ENCODE measurements at places on chromosomes 4 and X. TPM values are rescaled to one million over a fixed set of nuclear protein-coding genes. Genes with fewer than 3 reads are reported as not detected.

Gene CCDC158
- 0.11 TPM for total RNA-seq

DNA sequence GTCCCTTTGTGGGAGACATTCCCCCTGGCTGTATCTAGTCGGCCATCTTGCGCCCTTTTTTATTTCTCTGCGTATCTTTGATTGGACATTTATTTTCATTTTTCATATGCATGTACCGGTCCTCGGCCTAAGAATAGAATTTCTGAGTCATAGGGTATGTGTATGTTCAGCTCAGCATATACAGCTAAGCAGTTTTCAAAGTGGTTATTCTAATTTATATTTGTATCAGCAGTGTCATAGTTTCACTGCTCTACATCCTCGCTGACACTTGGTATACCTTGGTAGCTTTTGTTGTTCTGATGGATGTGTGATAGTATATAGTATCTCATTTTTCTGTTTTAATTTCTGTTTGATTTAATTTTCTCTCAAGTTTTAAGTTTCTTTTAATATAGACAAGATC lies 38.7 kb downstream of the BEX3 start:
- DNase-seq: no peak

DNA sequence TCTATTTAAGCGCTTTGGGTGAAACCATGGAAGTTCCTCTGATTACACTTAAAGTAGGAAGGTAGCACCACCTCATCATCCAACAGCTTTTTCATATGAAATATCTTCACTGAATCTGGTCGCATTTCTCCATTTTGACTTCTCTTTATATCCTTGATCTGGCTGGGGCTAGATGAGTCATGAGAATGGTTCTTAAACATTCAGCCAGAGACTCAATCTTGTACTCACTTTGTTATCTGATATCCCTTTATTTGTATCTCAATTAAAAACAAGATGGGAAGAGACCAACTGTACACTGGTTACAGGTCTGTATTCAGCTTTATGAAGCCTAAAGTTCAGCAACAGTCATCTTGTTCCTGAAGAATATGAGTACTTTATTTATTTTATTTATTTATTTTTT lies 84.9 kb downstream of the CBLL2 start:
- no peak for DNase-seq

- no peak for DNase-seq
These were observed 19.5 kb upstream of the PACRGL start for GRCh38 chr4:20680736-20681135.

Gene EIF1AX
- 56.8 TPM for total RNA-seq

Gene WDR17
- total RNA-seq: 0.38 TPM

GRCh38 chrX:47327902-47328301 lies 42.5 kb upstream of the ZNF157 start:
- DNase-seq: no peak

DNA sequence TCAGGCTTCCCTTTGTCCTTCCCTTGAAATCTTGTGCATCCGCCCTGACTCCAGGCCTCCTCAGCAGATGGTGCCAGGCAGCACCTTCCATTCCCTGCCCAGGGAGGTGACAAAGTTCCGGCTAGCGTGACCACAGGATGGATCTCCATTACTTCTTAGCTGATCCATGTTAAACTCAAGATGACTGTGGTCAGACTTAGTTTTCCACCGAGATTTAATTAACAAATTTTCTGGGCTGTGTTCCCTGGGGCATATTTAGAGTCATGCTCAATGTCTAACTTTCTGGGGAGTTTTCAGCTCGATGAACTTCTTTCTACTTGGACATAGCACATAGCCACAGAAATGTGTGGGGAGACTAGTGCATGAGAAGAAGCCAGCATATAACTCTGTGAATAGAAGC lies 215.1 kb upstream of the SFRP2 start:
- DNase-seq: no peak

Gene TENM3
- total RNA-seq: 1.5 TPM

Gene TEC
- total RNA-seq: 1.9 TPM

GRCh38 chr4:145796346-145796745 lies 116.4 kb downstream of the C4orf51 start:
- DNase-seq: no peak

GRCh38 chr4:15771216-15772058 lies 6.7 kb upstream of the CD38 start:
- no peak for DNase-seq

DNA sequence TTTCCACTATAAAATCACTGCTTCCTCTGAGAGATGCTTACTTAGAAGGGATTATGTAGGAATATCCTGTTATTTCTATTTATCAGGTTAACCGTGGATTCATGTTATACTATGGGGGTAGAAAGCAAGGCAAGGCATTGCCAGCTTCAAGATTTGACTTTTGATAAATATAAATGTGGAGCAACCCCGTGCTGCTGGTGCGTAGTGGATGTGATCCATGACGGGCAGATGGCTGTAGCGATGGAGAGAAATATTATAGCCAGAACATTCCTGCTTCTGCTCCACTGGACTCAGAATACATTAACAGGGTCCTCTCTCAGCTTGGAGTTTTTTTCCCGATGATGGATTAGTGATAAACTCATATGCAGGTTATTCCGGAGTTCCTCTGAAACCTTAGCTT lies 157.6 kb downstream of the TENM3 start:
- no peak for DNase-seq

- no peak for DNase-seq
These were observed 379.5 kb upstream of the FGF13 start for GRCh38 chrX:139091066-139091465.

DNA sequence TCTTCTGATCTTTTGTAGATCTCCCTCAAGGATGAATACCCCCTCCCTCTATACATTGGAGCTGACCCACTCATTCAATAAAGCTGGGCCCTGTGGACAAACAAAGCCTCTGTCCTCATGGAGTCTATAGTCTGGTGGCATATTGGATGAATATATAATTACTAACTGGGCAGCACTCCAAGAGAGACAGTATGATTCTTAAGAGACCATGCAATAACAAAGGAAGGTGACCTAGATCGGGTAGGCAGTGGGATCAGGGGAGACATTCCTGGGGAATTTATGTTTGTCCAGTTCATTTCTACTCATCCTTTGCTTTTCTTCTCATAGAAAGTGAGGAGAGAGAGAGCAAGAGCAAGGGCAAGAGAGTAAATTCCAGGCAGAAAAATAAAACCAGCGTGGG lies 23.5 kb upstream of the CXCL13 start:
- DNase-seq: no peak

GRCh38 chr4:14079601-14080000 lies 452.1 kb upstream of the BOD1L1 start:
- DNase-seq: no peak

Gene ING2
- total RNA-seq: 5.9 TPM

GRCh38 chr4:27474691-27475090 lies 614.0 kb downstream of the STIM2 start:
- no peak for DNase-seq

DNA sequence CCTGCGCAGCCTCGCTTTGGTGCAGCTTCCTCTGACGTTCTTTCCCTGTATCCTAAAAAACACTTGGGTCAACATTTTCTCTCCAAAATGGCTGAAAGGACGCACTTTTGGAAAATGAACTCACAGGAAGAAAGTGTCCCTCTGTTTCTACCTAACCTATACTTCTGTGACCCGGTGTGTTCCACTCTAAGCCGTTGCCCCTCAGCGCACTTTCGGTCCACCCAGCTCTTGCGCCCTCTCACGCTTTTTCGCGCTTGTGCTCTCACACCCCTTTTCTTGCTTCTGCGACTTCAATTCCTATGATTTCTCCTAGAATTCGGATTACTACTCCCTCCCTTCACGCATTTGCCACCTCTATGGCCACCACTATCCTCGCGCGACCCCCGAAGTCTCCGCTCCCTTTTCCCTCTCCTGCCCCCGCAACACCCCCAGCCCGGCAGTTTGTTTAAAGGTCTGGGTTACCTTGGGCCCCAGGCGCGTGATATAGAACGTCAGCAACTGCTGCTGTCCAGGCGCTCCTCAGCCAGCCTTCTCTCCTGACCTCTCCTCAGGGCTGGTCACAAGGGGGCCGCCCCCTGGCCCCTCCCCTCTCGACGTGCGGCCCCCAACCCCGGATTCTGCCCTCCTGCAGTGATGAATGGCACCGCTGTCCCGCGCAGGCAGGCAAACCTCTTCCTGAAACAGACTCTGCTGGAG lies at the start of gene USP51:
Gene USP51 (minus strand): TSS at position 535 of the 696 bp plus-strand sequence. CDS start 909 bp downstream, outside the sequence.
- DNase-seq: peak; percentile 24

GRCh38 chr4:146437778-146438177 lies 84.0 kb downstream of the SLC10A7 start:
- DNase-seq: no peak

DNA sequence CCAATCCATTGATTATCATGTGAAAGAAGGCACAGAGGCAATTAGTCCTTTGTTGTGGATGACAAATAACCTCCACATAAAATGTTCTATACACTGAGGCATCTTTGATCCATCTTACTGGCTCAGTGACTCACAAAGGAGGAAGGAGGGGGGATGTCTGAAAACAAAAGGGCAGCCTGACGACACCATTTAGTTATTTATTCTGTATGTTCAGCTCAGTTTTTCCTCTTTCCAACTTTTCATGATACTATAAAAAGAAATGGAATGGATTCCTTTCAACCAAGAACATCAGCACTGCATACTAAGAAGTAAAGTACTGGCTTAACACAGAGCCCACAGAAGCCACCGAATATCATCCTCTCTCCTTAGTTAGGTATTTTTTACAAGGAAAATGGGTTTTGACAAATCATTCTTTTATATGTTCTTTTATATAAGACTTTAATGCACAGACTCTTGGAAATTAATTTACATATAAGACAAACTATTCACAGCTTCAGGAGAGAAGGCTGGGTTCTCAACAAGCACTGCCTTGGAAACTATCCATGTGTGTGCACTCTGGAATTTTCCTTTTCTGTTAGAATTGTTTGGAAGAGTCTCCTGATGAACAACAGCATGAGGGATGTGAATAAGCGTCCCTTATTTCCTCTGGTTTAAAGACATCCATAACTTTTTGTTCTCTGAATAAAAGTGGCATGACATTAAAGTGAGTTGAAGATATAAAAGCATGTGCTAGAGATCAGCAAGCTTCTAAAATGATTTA lies 135.6 kb downstream of the TSPAN5 start:
- DNase-seq: no peak

- no peak for DNase-seq
These were observed 73.8 kb downstream of the FBXW7 start for GRCh38 chr4:152462047-152462446.

DNA sequence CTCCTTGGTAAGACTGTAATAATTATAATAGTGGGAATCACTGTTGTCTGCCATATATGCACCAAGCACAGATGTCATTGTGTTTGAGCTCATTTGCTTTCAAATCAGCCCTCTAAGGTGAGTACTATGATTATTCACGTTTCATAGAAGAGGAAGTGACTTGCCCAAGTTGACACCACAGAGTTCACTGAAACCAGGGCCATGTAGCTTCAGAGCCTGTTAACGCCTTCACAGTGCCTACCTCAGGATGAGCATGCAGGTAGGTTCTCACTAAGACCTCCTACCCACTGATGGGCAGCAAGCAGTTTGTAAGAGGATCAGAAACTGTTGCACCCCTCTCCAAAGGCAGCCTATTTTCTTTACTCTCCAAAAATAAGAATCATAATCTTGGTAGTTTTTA lies 27.4 kb downstream of the TMPRSS11A start:
- DNase-seq: no peak

DNA sequence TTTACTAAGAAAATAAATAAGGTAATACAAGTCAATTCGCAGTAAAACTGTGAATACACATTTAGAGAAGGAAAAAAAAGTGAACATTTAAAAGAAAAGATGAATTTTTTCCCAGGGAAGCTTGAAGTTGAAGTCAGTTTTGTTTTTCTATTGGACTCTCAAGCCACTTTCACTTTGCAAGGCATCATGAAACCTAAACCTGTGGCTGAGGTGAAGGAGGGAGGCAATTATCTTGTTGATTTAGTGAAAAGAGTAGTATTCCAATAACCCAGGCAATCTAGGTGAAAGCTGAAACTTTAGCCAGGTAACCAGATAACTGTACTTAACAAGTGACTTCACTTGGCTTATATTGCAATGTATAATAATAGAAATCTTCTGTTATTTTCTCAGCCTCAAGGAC lies 138.6 kb downstream of the HDX start:
- DNase-seq: no peak

DNA sequence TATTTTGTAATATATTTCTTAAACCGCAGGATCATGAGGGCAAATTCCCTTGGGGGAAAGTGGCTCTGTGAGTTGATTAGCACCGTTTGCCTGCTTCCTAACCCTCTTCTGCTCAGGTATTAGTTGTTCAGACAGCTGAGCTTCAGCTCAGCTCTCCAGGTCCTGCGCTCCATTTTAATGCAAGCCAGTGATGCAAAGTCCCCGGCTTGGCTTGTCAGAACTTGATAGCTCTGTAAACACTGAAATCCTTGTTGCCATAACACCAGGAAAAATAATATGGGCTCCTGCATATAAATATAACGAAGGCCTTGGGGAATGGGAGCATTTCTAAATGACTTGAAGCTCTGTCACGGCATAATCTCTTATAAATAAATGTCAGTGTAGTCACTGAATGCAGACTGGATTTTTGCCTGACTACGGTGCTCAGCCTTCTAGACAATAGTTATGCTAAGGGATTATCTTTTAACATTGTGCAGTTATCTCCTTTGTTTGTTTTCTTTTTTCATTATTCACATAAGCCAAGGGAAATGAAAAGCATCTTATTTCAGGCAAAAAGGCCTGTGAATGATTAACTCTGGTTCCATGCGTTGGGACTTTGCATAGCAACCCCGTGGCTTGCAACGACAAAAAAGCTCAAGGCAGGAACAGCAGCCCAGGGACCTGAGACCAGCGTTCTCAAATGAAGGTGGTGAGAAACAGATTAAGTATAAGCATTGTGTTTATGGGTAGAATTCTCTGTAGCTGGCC lies 253.2 kb downstream of the SPRY1 start:
- no peak for DNase-seq

Gene MAGEA11
- not detected for total RNA-seq

GRCh38 chr4:17328141-17328815 lies 183.6 kb downstream of the QDPR start:
- DNase-seq: no peak

Gene CTAG1B
- total RNA-seq: not detected

DNA sequence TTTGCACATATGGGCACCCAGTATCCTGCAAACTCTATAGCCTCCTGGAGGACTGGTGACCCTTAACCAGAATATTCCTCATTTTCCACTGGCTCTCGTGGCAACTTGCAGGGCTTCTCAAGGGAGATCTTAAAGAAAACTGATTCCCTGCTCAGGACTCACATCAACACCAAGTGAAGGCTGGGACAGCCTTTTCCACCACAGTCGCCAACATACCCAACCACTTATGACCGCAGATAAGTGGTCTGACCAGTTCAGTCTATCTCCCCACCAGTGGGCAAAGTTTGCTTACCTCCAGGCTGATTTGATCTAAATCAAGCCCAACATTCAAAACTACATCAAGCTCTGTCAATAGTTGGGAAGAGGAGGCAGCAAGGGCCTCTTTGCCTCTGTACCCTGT lies 289.3 kb upstream of the GATB start:
- no peak for DNase-seq

Gene GABRQ
- total RNA-seq: not detected

Gene HMGB3
- 5.6 TPM for total RNA-seq
